ENCODE measurements at places on chromosomes 2 and 18.

DNA sequence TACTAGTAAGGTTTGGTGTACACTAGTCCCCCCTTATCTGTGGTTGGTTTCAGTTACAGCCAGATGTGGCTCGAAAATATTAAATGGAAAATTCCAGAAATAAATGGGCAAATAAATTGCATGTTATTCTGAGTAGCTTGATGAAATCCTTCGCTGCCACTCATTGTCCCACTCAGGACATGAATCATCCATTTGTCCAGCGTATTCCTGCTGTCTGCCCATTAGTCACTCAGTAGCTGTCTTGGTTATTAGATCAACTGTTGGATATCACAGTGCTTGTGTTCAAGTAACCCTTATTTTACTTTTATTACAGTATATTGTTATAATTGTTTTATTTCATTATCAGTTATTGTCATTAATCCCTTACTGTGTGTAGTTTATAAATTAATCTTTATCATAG is 21.7 kb downstream of the ZDBF2 start:
- no peak for ATAC-seq
- H3K27me3 ChIP-seq: no peaks in the 10 kb centered on the region
- no peaks in the 10 kb centered on the region for H3K4me1 ChIP-seq
- peaks cover 66% of the 10 kb centered on the region for H3K36me3 ChIP-seq

DNA sequence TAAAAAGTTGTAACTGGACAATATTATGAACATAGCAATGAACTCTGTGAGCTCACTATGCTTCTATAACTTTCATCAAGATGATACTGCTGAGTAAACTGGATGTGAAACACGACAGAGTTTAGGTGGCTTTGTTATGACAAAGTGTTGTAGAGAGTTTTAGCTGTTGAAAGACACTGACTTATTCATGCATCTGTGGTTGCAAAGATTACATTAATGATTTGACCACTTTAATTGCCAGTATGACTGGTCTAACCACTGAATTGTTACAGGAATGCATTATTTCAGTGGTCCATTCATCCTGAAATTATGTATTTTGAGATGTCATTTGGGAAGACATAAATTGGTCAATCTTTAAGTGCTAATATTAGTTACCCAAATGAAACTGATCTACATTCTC is 117.9 kb downstream of the SPHKAP start:
- H3K27me3 ChIP-seq: peaks cover 13% of the 10 kb centered on the region
- peak; percentile 19 for ATAC-seq
- no peak overlapping the region for H3K27ac ChIP-seq
- H3K36me3 ChIP-seq: no peaks in the 10 kb centered on the region

GRCh38 chr2:42794271-42795046 is 2.1 kb upstream of the HAAO start:
- no peak overlapping the region for H3K27ac ChIP-seq
- H3K4me3 ChIP-seq: peak overlapping the region; percentile 41
- H3K4me1 ChIP-seq: peaks cover 24% of the 10 kb centered on the region
- no peak for ATAC-seq
- H3K27me3 ChIP-seq: peaks cover 43% of the 10 kb centered on the region

DNA sequence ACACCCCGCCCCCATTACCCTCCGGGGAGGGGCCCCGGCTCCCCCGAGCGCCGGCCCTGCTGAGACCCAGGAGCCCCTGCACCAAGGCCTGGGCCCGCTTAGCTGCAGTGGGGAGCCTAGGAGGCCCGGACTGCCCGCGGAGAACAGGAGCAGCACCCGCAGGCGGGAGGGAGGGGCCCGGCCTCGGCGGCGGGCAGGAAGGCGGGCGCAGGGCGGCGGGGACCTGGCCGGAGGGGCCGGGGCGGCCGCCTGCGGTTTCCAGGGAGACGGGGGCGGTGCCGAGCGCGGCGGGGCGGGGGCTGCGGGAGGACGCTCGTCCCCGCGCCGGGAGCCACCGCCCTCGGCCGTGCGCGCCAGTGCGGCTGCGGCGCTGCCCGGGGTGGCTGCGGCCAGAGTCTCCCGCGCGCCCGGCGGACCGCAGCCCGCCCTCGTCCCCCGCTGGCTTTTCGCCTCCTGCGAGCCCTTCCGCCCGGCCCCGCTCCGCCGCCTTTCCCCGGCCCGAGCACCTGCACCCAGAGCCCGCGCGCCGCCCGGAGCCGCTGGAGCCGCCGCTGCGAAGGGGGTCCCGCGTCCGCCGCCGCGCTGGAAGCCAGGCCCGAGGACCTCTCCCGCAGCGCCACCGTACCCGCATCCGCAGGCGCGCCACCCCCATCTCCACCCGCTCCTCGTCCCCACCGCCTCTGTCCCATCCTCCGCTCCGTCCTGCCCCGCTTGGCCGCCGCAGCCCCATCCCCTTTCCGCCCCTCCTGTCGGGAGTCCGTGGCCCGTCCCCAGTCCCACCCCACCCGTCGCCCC is 17.2 kb downstream of the GPC1 start:
- H3K4me1 ChIP-seq: peaks cover 4% of the 10 kb centered on the region
- ATAC-seq: peak; percentile 17
- H3K27me3 ChIP-seq: peaks cover 20% of the 10 kb centered on the region
- peaks cover 4% of the 10 kb centered on the region for H3K36me3 ChIP-seq

- no peak overlapping the region for H3K27ac ChIP-seq
- peaks cover 6% of the 10 kb centered on the region for H3K27me3 ChIP-seq
- no peaks in the 10 kb centered on the region for H3K36me3 ChIP-seq
- no peak overlapping the region for H3K4me3 ChIP-seq
- ATAC-seq: no peak
- no peaks in the 10 kb centered on the region for H3K4me1 ChIP-seq
Measured at GRCh38 chr18:5275872-5276271, 19.7 kb downstream of the ZBTB14 start.

DNA sequence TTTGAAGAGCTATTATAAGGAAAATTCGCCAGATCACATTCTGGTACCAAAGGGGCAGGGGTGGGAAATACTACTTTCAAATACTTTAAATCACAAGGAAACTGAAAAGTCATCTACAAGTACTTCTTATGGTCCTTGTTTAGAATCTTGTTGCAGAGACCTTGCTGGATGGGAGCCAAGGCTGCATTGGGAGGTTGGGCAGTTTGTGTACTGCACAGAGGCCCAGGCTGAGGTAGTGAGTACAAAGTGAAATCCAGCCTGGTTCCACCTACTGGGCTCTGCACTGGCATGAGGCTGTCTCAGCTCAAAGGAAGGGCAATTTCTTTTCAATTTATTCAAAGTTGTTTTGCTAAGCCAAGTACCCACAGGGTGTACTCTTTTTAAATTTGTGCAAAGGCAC is 140.3 kb upstream of the DLX2 start:
- no peak overlapping the region for H3K4me3 ChIP-seq
- no peak for ATAC-seq
- no peaks in the 10 kb centered on the region for H3K36me3 ChIP-seq
- peaks cover 3% of the 10 kb centered on the region for H3K27me3 ChIP-seq
- H3K27ac ChIP-seq: no peak overlapping the region

DNA sequence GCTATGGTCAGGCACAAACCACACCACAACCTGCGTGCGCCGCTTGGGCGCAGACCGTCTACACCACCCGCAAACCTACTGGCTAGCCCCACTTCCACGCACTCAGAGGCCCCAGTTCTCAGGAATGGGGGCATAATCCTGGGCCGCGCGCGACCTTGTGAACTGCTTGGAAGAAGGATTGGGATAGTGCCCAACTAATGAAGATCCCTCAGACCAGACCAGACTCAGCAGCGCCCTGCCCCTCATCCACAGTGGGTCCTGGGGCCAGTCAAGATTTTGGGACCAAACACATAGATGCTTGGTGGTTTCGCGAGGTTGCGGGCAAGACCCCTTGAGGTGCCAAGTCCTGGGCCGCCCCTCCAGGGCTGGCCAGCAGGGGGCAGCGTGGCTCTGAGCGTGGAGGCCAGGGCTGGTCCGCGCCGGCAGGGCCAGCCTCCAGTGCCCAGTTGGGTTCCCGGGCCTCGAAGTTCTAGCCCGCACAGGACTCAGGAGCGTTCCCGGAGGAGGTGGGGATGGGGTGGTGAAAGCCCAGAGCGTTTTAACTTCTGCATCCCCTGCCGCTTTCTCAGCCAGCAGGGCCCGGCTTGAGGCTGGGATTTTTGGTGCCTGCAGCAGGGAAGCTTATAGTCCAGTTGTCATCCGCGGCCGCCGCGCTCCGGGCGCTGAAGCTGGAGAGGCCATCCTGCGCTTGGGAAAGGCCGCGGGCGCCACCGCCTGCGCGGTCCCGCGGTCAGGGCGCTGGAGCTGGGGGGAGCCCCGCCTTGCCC is 8.3 kb downstream of the OSR1 start:
- H3K27ac ChIP-seq: no peak overlapping the region
- H3K4me3 ChIP-seq: peak overlapping the region; percentile 43
- H3K36me3 ChIP-seq: peaks cover 15% of the 10 kb centered on the region
- peak; percentile 22 for ATAC-seq

GRCh38 chr2:102194609-102195268 is 7.9 kb downstream of the IL1RL2 start:
- no peak overlapping the region for H3K4me3 ChIP-seq
- no peak overlapping the region for H3K27ac ChIP-seq
- H3K36me3 ChIP-seq: no peaks in the 10 kb centered on the region
- H3K4me1 ChIP-seq: peaks cover 6% of the 10 kb centered on the region

- H3K4me3 ChIP-seq: no peak overlapping the region
- H3K36me3 ChIP-seq: peaks cover 88% of the 10 kb centered on the region
- H3K27me3 ChIP-seq: no peaks in the 10 kb centered on the region
- H3K27ac ChIP-seq: no peak overlapping the region
- ATAC-seq: no peak
Measured at GRCh38 chr2:232731470-232731869, 34.3 kb downstream of the GIGYF2 start.

- no peaks in the 10 kb centered on the region for H3K27me3 ChIP-seq
- no peak overlapping the region for H3K27ac ChIP-seq
- no peaks in the 10 kb centered on the region for H3K4me1 ChIP-seq
- H3K4me3 ChIP-seq: no peak overlapping the region
- no peaks in the 10 kb centered on the region for H3K36me3 ChIP-seq
Measured at GRCh38 chr2:37779611-37780386, 108.4 kb upstream of the CDC42EP3 start.

DNA sequence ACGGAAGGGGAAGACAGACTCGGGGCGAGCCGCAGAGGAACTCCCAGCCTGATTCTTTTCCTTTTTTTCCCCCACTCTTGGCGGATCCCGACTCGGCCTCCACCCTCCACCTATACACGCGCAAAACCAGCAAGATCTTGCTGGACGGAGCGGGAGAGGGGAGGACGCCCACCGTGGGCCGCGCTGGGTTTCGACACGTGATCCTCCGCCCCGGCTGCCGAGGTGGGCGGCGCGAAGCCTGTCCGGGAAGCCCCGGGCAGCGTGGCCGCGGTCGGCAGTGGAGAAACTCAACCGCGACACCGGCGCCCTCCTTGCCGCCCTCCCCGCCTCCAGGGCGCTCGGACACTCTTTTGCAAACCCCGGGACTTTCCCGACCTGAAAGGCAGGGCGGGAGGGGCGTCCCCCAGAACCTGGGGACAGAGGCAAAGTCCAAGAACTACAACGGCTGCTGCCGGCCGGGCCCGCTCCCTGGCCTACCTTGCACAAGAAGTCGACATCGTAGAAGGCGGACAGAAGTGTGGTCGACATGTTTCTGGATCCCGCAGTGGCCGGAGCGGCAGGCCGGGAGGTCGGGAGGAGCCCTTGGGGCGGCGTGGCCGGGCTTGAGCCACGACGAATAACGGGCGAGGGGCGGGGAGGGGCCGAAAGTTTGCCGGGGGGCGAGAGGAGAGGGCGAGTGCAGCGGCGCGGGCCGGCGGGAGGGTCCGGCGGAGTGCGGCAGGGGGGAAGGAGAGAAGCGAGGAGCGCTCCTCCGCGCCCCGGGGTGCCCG is 433 bp downstream of the ZFP36L2 start:
- peak; percentile 32 for ATAC-seq
- H3K36me3 ChIP-seq: peaks cover 76% of the 10 kb centered on the region
- peaks cover 22% of the 10 kb centered on the region for H3K4me1 ChIP-seq
- no peaks in the 10 kb centered on the region for H3K27me3 ChIP-seq
- peak overlapping the region; percentile 89 for H3K4me3 ChIP-seq

- no peak overlapping the region for H3K4me3 ChIP-seq
- no peaks in the 10 kb centered on the region for H3K4me1 ChIP-seq
- no peak overlapping the region for H3K27ac ChIP-seq
- ATAC-seq: no peak
- peaks cover 26% of the 10 kb centered on the region for H3K27me3 ChIP-seq
- H3K36me3 ChIP-seq: no peaks in the 10 kb centered on the region
Measured at GRCh38 chr2:121856360-121856759, 100.9 kb downstream of the TSN start.

- ATAC-seq: peak; percentile 98
- H3K4me3 ChIP-seq: peak overlapping the region; percentile 72
- no peaks in the 10 kb centered on the region for H3K27me3 ChIP-seq
- H3K4me1 ChIP-seq: peaks cover 35% of the 10 kb centered on the region
Measured at GRCh38 chr2:196987649-196988364, 61.3 kb upstream of the PGAP1 start.

DNA sequence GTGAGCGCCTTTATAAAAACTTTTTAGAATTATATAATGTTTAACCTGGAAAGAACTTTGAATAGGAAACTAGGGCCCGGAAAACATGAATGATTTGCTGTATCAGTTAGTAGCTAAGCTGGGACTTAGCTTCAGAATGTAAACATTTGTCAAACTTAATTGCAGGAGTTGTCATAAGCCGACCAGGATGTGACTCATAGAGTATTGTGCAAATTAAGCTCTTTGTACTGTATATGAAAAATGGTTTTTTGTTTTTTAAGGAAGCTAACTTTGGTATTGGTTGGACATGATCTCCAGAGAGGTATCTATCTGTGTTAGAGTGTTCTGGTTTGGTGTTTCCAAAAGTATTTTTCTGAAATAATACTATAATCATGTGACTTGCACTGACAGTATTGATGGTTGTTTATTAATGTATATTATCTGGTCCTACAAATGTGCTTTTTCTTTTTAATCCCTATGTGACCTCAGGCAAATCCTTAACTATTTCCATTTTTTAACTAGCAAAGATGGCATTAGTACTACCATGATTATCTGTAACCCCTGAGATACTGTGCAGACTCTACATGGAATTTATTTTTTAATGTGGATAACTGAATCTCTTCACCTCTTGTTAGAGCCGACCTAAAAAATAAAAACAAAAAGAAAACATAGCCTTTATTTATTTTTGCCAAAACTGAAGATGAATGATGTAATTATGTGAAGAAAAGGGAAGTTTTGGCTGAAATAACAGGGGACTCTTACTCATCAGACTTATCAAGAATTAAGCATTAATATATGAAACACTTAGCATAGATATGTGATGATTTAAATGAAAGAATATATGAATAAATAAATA is 11.7 kb downstream of the YIPF4 start:
- H3K4me1 ChIP-seq: peaks cover 25% of the 10 kb centered on the region
- H3K36me3 ChIP-seq: peaks cover 40% of the 10 kb centered on the region
- H3K27ac ChIP-seq: peak overlapping the region; percentile 87
- peak; percentile 85 for ATAC-seq
